KBM-7 (cell line): ENCODE measurements at places on chromosomes 7 and 10.
A peak's percentile ranks its signal among the peaks of the same experiment; 100 is the strongest.

GRCh38 chr10:89055159-89055558 lies 64.6 kb downstream of the FAS start:
- DNase-seq, result no peak

- DNase-seq, result peak; percentile 29
Measured at GRCh38 chr7:12518920-12519681, 51.4 kb upstream of the SCIN start.

DNA sequence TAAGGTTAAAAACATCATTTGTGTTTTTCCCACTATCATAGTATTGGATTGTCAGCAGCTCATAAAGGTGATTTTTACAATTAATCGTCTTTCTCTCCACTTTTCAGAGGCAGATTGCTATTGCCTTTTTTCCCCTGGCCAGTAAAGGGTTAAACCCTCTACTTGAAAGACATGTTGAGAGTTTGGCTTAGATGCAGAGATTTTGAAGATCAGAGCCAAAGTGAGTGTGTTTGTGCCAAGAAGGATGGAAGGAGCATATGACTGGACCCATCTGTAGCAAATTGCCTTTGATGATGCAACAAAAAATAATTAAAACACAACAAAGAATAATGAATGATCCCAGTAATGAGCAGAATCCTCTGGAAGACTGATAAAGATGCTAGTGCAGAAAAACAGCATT lies 373.1 kb downstream of the MALRD1 start:
- no peak for DNase-seq

DNA sequence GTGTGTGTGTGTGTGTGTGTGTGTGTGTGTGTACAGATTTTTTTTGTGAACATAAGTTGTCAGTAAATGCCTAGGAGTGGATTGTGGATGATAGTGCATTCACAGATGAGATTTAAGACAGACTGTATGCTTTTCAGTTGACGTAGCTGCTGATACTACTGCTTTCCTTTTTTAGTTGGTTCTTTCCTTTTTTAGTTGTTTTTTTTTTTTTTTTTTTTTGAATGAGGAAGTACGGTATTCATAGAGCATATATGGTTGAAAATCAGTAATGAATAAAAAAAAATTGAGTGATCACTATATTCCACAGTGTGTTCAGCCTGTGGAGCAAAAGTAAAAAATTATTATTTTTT lies 80.5 kb downstream of the RBM33 start:
- peak; percentile 38 for DNase-seq

- no peak for DNase-seq
Measured at GRCh38 chr7:151342102-151342646, 562 bp downstream of the NUB1 start.

- DNase-seq, result no peak
Measured at GRCh38 chr7:84182301-84182700, 12.3 kb downstream of the SEMA3A start.

DNA sequence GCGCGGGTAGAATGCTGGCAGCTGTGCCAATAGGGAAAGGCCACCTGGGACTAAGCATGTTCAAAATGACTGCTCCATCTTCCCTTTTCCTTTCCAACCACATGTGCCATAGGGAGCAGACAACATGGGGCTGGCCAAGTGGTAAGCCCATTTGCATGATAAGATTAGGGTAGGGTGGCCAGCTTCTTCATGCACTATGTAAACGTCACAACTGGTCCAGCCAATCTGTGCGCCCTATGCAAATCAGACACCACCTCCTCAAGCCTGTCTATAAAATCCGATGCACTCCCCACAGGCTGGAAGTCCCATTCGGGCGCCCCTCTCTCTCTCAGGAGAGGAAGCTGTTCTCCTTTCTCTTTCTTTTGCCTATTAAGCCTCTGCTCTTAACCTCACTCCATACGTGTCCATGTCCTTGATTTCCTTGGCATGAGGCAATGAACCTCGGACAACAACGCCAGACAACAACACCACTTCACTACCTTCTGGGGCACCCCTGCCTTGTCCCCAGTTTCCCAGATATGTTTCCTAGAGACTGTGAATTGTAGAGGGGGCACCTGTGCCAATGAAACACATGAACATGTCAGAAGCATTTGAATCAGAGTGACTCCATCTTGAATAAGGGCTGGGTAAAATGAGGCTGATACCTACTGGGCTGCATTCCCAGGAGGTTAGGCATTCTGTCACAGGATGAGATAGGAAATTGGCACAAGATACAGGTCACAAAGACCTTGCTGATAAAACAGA lies 19.1 kb upstream of the EXOC6 start:
- DNase-seq, result peak; percentile 45

DNA sequence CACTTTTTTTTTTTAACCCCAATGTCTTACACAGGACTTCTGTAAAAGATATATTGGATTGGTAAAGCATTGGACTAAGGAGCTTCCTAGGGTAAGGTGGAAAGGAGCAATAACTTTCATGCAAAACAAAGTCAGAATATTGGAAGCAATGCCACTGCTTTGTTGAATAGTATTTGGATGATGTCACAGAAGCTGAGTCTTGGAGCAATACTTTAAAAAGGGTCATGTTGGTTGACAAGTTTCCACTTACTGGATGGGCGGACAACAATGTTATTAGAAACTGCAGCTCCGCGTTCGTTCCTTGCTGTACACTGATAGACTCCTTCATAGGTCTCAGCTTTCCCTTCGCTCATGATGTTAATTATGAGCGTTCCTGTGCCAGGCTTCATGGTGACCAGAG lies 101.9 kb upstream of the LAMB4 start:
- DNase-seq, result no peak

DNA sequence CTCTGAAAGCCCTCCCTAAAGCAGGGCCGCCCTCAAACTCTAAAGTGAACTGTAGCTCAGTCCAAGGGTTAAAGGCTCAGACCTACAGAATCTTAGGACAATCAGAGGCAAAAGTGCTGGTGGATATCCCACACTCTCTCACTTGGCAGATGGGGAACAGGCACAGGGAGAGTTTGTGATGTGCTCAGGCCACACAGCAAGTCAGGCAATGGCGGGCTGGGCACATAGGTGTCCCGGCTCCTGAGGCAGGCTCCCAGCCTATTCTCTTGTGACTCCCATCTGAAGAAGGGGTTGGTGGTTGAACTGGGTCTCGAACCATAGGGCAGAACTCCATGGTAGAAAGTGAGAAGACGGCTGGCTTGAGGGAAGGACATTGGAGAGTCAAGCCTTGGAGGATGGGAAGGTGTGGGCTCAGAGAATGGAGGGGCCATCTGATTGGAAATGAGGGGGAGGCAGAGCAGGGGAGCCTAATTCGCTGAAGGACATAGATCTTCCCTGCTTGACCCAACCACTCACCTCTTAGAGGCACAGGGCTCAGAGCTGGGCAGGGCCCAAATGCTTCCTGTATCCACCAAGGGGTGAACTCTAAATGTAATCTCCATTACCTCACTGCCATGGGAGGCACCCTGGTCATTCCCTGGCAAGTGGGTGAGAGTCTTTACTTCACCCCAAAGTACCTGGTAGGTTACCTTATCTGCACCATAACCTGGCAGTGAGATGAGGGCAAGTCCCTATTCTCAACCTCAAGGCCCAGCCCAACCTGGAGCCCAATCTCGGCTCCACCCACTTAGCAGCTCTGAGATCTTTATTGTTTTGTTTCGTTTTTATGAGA lies 4.9 kb upstream of the ZMIZ1 start:
- DNase-seq, result no peak

GRCh38 chr7:31043051-31043471 lies 9.0 kb upstream of the ADCYAP1R1 start:
- no peak for DNase-seq

DNA sequence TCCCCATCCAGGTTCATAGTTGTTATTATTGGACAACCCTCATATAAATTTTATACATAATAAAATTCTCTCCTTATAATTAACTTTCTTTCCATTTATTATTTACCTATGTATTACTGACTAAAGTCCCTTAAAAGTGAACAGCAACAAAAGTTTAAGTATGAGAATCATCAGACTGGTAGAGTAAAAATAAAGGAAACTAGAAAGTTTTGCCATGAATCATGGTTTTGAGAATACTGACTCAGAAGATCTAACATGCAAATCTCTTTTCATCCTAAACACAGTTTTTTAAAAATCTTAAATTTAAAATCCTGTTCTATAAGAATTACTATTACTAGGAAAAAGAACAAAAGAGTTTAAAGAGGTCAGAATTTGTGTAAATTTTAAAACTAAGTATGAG lies 32.1 kb downstream of the HERC4 start:
- no peak for DNase-seq

DNA sequence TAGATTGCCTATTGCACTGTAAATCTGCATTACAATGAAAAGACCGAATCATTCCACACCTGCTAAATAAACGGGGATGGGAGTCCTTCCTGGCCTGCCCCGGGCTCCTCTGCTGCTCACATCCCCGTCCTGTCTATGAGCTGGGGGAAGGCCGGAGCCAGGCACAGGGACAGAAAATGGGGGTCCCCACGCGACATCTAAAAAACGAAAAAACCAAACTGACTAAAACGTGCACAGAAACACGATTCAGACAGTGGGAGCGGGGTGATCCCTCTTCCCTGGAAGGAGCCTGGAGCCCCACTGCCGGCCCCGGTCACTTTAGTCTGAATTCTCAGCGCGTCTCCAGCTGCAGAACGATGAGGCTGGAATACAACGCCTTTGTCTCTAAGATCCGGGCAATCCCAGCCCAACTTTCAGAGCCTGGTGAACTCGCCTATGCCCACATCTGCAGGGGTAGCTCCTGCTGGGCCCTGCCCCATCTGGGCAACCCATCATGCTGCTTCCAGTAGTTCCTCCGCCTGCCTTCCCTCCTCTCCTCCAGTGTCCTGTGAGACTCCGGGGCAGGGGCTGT lies 78.0 kb downstream of the ADARB2 start:
- DNase-seq, result no peak

- DNase-seq, result no peak
Measured at GRCh38 chr10:46227571-46227935, 59.2 kb upstream of the ANTXRL start.

DNA sequence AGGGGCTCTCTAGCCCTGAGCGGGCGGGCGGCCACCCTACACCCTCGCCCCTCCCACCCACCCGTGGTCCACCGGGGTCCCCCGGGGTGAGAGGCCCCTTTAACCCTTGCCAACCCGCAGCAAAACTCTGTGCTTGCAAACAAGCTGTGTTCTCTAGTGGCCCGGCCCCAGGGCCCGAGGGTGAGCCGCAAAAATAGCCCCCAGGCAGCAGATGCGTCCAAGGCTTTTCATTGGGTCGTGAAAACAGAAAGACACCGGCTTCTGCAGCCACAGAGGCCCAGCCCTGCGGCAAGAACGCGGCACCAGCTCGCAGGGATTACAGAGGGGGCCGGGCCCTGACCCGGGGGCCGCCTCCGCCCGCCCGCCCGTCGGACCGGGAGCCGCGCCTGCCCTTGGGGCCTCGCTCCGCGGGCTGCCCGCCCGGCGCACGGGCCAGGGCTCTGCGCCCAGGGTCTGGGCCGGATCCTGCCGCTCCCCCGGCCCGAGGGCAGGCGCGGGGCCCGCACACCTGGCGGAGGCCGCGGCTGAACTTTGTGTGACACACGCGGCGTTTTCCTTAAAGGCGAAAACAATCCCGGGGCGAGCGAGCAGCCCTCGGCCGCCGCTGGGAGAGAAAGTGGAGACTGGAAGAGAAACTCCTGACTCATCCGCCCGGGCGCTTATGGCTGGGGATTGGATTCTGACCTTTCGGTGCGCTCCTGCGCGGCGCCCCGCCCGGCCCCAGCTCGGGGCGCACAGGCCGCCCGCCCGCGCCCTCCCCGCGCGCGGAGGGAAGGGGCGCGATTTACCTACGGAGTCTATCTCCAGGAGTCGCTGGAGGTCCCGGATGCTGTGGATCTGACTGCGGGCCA lies 2.8 kb downstream of the PDGFA start:
- DNase-seq, result no peak

GRCh38 chr7:14673202-14673601 lies 229.3 kb downstream of the DGKB start:
- DNase-seq, result no peak

DNA sequence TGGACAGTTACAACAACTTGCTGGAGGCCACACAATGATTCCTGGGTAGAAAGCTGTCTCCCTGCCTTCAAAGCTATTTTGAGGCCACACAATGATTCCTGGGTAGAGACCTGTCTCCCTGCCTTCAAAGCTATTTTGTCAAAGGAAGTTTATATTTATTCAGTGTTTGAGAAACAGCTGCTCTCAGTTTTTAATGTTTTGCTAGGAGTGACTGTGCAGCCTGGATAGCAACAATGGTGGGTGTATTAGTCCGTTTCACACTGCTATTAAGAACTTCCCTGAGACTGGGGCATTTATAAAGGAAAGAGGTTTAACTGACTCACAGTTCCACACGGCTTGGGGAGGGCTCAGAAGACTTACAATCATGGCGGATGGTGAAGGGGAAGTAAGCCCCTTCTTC lies 3.9 kb upstream of the SGPL1 start:
- DNase-seq, result no peak

- DNase-seq, result peak; percentile 13
Measured at GRCh38 chr10:89580243-89580642, 44.8 kb upstream of the SLC16A12 start.

DNA sequence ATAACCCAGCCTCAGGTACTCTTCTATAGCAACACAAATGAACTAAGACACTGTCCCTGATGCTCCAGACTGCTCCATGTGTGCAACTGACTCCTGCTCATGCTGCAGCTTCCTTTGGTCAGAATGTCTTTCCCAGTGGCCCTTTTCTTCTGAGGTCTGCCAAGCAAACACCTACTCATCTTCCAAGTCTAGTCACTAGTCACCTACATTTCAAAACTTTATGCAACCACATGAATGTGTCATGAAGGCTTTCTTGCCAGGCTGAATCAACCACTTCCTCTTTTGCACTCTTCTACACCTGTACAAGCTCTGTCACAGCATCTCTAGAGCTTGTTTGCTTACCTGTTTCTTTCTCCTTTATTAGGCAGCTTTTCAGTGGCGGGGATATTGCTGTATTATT lies 75.8 kb downstream of the LSMEM1 start:
- peak; percentile 41 for DNase-seq

- no peak for DNase-seq
Measured at GRCh38 chr10:26843736-26844135, 17.0 kb downstream of the ABI1 start.

- no peak for DNase-seq
Measured at GRCh38 chr10:122362621-122363020, 11.9 kb upstream of the PLEKHA1 start.

DNA sequence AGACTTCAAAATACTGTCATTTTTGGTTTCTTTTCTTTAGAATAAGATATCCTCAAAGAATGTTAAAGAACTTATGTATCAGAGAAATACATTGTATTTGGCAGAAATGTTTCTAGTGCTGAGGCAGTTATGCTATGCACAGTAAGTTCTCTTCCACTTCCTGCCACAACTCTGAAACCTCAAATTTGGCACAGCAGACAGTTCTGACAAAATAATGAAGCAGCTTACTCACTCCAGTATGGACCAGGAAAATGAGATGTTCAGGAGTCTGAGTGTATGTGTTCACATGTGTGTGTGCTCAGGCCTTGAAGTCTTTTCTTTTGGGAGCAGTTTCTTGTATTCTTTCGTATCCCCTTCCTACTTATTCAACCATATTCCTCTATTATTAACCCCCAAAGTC lies 197.0 kb upstream of the AGK start:
- no peak for DNase-seq

- peak; percentile 85 for DNase-seq
Measured at GRCh38 chr7:130063036-130063435, 7.3 kb upstream of the KLHDC10 start.

GRCh38 chr10:75431180-75432111 lies at the start of gene LRMDA:
LRMDA (plus strand) TSS chr10:75431624.
- peak; percentile 49 for DNase-seq
